ENCODE measurements at places on chromosomes 7 and 10. TPM values are rescaled to one million over a fixed set of nuclear protein-coding genes. Genes with fewer than 3 reads are reported as not detected.

The TRIM56 gene
- total RNA-seq, result 15.0 TPM

The SLC35G1 gene
- 8.7 TPM for total RNA-seq

The CROT gene
- 6.4 TPM for total RNA-seq

The AOAH gene
- total RNA-seq, result not detected

The DDX56 gene
- total RNA-seq, result 125 TPM

The WEE2 gene
- not detected for total RNA-seq

The PHF14 gene
- 20.4 TPM for total RNA-seq

The ACSM6 gene
- total RNA-seq, result not detected

The GNGT1 gene
- total RNA-seq, result not detected

Measured in A549 treated with Mapracorat at 1 μM for 4 hours (cell line).